OCI-M1 (cell line): ENCODE measurements at places on chromosomes 12 and 14.

GRCh38 chr12:1643043-1643442 lies 14.0 kb downstream of the WNT5B start:
- no peak for DNase-seq

GRCh38 chr14:25371068-25371467 lies 321.1 kb upstream of the STXBP6 start:
- no peak for DNase-seq

DNA sequence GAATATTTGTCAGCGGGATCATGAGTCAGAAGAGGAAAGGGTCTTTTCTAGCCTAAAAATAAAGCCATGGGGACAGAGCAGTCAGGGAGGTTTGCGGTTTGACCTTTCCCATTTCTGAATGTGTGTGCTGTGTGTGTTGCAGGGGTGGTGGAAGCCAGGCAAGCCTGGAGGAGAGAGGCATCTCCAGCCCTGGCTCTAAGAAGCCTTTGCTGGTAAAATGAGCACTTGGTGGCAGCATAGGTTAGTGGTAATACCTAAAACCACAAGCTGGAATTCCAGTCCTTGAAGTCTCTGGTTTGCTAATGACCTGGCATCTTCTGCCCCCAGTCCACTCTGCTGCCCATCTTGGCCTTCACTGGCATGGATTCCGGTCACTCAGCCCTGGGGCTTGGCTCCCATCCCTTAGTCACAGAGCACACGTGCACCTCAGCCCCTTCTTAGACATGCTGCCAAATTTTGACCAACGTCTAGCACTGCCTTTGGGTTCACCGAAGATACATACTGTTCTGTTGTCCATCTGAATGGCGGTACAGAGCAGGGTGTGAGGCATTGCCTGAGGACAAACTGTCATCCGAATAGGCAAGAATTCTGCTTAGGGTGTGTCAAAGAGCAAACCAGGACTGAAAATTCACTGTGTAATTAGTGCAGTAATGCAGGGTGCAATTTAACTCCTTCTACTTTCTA lies 52.7 kb downstream of the KCNA5 start:
- no peak for DNase-seq

GRCh38 chr12:53268630-53269562 lies 797 bp downstream of the ESPL1 start:
- DNase-seq = no peak

- DNase-seq = no peak
Measured at GRCh38 chr12:4148418-4149056, 125.0 kb upstream of the CCND2 start.

GRCh38 chr14:56956182-56956581 lies 145.9 kb upstream of the OTX2 start:
- no peak for DNase-seq

DNA sequence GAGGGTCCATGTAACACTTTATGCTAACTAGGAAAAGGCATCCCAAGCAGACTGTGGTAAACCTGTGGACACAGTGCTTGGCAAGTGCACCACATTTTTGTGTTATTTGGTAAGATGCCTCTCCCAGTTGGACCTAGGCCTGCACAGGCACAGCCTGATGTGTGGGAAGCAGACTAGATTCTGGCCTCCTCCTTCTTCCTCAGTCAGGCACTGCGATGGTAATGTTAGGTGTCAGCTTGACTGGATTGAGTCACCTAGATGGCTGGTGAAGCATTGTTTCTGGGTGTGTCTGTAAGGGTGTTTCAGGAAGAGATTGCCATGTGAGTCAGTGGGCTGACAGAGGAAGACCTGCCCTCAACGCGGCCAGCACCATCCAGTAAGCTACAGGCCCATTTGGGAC lies 25.3 kb upstream of the RHOJ start:
- no peak for DNase-seq
